ENCODE measurements at places on chromosomes 11 and 22.

DNA sequence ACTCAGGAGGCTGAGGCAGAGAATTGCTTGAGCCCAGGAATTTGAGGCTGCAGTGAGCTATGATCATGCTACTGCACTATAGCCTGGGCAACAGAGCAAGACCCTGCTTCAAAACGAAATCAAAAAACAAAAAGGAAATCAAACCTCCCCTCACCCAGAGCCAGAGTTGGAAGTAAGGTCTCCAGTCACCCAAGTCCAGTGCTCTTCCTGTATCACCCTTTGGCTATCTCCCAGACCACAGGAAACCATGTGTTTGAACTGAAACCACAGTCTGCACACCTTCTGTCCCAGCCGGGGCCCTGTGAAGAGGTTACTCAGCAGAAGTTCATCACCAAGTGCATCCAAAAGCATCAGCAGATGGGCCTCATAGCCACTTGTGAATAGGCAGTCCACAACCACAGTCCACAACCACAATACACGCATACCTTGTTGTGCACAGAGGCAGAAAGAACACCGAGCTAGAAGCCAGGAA lies 4.6 kb downstream of the MYH9 start:
- DNase-seq: peak; percentile 86

DNA sequence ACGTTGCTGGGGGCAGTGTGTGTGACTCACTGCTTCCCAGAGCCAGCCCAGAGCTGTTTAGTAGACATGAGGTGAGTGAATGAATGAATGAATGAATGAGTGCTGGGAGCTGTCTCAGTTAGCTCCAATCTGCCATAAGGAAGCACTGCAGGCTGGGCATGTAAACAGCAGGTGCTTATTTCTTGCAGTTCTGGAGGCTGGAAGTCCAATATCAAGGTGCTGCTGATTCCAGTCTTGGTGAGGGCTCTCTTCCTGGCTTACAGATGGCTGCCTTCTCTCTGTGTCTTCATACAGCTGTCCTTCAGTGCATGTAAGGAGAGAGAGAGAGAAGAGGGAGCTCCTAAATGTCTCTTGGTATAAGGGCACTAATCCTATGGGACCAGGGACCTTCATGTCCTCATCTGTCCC lies 4.1 kb downstream of the C11orf21 start:
- DNase-seq: no peak

GRCh38 chr11:135035282-135035681 lies 623.2 kb upstream of the B3GAT1 start:
- DNase-seq: no peak

DNA sequence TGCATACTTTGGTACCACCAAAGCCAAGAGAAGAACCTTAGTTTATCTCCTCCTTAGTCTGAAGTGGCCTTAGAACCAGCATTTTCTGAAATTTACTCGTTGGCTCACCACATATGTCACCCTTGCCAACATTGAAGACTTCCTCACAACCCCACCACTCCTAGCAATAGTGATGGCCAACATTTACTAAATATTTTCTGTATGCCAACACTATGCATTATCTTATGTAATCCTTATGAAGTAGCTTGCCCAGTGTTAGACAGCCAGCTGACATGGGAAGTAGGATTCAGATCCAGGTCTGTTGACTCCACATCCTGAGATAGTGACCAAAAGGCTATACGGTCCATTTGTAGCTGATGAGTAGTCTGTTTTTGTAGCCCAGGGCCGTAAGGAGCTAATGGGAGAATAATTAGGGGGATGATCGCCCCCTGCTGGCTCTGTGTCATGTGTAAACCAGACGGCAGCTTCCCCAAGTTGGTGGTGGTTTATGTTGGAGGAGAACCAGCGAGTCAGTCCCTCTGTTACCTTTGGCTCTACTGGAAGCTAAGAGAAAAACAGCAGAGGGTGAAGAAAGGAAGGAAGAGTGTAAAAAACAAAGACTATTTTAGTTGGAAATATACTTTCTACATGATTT lies 120.5 kb upstream of the RASSF10 start:
- DNase-seq: peak; percentile 60

DNA sequence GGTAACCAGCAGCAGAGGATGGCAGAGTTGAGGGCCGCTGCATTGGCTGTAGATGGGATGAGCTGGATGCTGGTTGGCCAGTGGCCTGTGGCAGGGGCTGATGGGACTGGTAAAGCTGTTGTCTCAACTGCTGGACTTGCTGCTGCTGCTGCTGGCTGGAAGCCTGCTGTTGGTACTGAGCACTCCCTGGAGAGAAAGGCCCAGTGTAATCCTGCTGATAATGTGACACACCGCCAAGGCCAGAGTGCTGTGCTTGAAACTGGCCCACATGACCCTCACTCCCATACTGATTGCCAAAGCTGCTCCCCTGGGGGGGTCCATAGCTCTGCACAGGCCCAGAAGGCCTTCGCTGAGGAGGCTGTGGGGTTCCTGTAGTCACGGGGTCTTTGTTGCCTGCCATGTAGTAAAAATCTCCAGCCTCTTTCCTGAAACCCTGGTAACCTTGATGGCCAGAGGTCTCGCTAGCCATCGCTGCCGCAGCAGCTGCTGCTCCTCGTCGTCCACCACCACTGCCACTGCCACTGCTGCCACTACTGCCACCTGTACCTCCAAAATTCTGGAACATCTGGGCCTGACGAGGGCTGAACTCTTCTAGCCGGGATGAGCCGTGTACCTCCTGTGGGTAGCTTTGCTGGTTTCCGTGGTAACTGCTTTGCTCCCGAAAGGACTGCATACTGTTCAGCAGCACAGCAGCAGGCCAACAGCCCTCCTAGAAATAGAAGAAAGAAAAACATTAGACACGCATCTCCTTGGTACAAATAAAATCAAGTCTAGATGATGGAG lies 55.6 kb downstream of the TCF20 start:
- no peak for DNase-seq

Data from activated CD4-positive, alpha-beta T cell treated with anti-CD3 and anti-CD28 coated beads, Interleukin-2, amount 50 U/mL, for 16 hours (primary cell).